ENCODE measurements at places on chromosomes 7 and 10. TPM values are rescaled to one million over a fixed set of nuclear protein-coding genes. Genes with fewer than 3 reads are reported as not detected.

- peak; percentile 71 for DNase-seq
Observed at GRCh38 chr10:49115015-49115795, at the start of gene VSTM4. Gene VSTM4 (minus strand): TSS chr10:49115522. CDS start chr10:49115485, 37 bp downstream.

Gene C10orf67
- not detected for total RNA-seq

Gene PRSS2
- total RNA-seq, result not detected

- no peak for DNase-seq
Observed at GRCh38 chr7:149638566-149639320, 134.6 kb downstream of the ZNF467 start.

Gene GRID2IP
- total RNA-seq, result not detected

DNA sequence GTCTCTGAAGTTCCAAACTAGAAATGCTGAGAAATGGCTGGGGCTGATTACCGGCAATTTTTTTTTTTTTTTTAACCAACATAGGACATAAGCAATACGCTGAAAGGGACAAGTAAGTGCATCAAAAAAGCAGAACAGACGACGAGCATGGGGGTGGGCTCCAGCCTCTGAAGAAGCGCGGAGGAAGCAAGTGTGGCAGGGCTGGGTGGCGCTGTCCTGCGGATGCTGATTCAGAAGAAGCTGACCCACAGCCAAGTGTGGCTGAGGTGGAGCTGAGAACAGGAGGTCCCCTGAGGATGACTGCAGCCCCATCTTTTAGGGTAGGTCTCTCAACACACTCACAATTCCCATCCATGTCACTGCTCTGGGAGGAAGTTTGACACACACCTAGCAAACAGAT is 65.6 kb downstream of the CTBP2 start:
- no peak for DNase-seq

- DNase-seq, result no peak
Observed at GRCh38 chr7:104033837-104034236, 44.4 kb upstream of the RELN start.

DNA sequence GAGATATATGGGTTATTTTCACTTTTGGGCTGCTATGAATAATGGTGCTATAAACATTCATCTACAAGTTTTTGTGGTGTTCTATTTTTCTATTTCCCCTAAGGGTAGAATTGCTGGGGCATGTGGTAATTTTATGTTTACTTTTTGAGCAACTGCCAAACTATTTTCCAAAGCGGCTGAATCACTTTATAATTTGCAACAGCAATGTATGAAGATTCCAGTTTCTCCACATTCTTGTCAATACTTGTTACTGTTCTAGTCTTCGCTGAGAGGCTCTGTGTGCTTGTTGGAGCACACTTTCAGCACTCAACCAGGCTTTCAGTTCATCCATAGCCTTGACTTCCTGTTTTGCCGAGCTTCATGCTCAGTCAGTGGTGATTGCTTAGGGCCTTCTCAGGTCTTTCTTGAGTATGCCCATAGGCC is 39.0 kb downstream of the ADK start:
- no peak for DNase-seq

DNA sequence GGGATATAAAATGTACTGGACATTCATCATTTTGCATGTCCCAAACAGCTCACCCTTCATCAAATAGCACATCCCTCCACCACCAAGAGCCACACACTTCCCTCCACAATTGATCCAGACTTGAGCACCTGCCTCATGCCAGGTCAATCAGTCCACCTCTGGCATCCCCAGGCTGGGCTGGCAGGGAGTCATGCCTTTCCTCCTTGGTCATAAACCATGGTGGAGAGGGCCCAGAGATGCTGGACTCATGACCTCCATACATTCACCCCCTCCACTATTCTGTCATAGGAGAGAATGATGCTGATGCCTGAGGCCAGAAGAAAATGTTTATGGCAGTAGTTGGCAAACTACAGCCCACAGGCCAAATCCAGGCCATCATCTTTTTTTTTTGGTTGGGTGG is 16.1 kb upstream of the GDF10 start:
- DNase-seq, result no peak

GRCh38 chr7:159099711-159100231 is 44.9 kb downstream of the VIPR2 start:
- no peak for DNase-seq

DNA sequence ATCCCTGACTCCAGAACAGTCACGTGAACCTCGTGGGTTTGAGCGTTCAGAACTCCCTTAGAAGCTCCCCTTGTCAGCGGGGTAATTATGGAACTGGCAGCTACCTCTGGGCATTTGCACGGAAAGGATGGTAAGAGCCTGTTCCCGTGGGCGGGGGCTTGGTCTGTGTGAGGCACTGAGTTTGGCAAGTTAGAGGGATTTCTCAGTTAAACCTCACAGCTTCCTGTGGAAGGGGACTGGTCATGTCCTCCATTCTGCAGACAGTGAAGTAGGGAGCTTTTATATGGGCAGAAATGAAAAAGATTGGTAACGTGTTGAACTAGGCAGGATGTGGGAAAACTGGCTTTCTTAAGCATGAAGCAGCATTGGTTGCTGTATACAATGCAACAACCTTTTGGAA is 16.0 kb downstream of the PALD1 start:
- DNase-seq, result no peak

Gene DENND2A
- total RNA-seq, result 7.5 TPM

DNA sequence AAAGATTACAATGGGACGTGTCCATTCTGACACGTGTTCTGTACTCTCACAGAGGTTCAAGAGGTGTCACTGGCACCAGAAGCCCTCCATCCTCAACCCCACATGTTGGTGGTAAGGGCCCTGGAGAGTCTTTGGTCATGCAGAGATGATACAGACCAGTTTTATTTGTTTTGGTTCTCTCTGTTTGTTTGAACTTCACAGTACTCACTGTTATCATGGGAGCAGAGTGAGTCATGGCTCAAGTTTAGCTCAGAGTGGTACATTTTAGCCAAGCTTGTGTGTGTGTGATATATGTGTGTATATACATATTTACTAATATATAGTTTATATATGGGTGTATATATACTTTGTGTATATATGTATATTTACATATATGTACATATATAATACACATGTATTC is 935.6 kb downstream of the GRID1 start:
- no peak for DNase-seq

GRCh38 chr7:85160223-85160622 is 26.6 kb downstream of the SEMA3D start:
- DNase-seq, result no peak

DNA sequence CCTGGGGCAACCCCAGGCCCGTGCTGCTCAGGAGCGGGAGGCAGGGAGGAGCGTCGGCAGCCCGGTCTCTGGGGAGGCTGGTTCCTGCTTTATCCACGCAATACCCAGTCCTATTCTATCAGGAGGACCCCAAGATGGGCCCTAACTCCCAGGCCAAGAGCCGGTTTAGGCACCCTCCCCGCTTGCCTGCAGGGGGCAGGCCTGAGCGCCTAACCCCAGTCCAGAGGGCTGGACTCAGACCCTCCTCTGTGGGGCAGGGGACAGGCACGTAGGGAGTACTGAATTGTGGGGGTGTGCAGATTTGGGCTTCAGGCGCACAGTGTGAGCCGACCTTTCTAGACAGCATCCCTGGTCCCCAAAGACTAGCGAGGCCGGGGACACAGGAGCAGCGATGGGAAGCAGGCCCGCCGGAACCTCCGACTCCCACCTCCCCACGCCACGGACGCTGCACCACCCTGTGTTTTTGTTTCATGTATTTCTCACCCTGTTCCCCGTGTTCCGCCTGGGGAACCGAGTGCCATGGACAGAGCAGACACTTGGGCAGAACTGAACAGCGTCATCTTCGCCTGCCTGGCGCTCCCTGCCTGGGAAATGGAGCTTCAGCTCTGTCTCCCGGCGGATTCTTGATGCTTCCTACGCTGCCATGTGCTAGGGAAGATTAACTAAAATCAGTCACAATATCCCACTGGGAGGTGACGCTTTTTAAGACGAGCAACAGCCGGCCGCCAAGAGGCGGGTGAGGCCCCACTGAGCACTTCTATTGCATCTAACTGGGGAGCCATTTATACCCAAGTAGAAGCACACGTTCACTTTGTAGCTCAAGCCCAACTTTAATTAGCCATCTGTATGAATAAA is 5.3 kb downstream of the NUDT1 start:
- DNase-seq, result no peak

Gene AASS
- total RNA-seq, result 34.3 TPM

DNA sequence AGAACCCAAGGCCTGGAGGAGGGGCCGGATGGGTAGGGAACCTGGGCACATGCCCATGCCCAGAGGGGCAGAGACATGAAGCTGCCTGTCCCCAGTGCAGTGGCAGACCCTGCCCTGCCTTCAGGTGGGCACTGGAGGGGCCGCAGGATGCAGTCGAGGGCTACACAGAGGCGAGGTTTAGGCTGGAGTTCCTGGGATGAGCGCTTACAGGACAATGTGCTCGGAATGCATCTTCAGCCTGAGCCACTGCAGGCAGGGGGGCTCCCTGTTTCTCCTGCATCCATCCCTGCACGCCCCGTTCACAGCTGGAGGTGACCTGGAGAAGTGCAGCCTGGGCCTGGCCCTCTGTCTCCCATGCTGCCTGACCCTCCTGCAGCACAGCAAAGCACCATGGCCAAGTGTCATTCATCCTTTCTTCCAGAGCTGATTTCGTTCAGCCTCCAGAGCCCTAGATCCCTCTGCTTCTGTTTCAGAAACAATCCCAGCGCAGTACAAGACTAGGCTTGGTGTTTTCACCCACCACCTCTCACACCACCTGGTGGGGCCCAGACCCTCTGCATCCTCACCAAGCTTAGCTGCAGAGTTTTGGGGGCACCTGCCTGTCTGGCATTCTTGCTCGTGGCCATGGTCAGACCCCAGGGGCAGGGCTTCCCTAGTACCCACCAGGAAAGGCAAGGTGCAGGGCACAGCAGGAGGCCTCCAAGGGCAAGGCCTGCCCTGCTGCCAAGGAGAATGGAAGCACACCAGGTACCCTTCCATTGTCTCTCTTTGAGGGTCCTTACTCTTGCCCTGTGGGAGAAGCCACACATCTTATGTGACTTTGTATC is 311.9 kb downstream of the TCERG1L start:
- DNase-seq, result no peak

DNA sequence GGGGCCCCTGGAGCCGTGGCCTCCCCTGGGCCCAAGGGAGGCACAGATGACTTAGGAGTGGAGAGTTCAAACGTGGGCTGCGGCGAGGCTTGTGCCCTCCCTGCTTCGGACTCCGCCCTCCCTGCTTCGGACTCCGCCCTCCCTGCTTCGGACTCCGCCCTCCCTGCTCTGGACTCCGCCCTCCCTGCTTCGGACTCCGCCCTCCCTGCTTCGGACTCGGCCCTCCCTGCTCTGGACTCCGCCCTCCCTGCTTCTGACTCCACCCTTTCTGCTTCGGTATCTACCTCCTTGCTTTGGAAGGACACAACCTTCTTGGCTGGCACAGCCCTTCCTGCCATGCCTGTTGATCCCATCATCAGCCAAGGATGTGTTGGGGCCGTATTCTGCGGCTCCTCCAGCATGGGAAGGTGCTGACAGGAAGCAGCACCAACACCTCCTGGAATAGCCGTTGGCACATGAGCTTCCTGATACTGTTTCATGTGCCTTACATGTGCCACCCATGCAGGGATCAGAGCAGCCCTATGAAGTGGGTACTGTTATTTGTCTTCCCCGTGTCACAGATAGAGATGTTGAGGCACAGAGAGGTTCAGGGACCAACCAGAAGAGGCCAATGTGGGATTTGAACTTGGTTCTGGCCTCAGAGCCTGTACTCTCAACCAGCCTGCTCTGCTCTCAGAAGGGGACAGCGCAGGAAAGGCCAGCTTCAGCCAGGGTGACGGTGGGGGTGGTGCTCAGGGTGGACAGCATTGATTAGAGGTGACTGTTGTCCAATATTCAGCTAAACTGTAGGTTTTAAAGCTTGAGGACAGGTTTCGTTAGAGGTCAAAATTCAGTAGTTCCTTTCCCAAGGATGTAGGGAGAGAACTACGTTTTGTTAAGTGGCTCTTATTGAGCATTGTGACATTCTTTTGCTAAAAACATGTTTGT is 114.5 kb downstream of the NKX6-2 start:
- DNase-seq, result no peak

Measured in ascending aorta (tissue), 2 donors.